ENCODE measurements at places on chromosomes 7 and 10. TPM values are rescaled to one million over a fixed set of nuclear protein-coding genes. Genes with fewer than 3 reads are reported as not detected.
A peak's percentile ranks its signal among the peaks of the same experiment; 100 is the strongest.

GRCh38 chr7:151877911-151878835 is 1.3 kb upstream of the PRKAG2 start:
- no peak for DNase-seq

GRCh38 chr7:24349339-24349738 is 65.3 kb downstream of the NPY start:
- DNase-seq = no peak

- peak; percentile 83 for DNase-seq
Observed at GRCh38 chr7:115851291-115851690, 179.3 kb downstream of the TFEC start.

The SAMD9L gene
- polyA plus RNA-seq = 8.6 TPM

The RET gene
- 0.28 TPM for polyA plus RNA-seq

The HMX3 gene
- polyA plus RNA-seq = not detected

DNA sequence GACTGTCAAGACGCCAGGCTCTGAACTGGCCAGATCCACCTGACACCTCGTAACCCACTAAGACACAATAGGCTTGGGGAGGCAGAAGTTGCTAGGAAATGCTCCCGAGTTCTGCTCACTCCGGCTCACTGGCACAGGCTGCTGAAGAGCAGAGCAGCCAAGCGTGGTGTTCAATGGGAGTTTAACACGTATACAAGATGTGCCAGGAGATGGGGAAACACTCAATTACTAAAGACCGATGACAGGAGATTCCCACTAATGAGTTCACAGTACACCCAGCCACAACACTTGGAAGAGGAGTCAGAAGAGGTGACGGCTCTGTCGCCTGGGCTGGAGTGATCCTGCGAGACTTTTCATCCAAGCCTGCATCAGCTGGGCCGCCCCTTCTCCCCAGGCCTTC is 303.4 kb downstream of the GFRA1 start:
- no peak for DNase-seq

DNA sequence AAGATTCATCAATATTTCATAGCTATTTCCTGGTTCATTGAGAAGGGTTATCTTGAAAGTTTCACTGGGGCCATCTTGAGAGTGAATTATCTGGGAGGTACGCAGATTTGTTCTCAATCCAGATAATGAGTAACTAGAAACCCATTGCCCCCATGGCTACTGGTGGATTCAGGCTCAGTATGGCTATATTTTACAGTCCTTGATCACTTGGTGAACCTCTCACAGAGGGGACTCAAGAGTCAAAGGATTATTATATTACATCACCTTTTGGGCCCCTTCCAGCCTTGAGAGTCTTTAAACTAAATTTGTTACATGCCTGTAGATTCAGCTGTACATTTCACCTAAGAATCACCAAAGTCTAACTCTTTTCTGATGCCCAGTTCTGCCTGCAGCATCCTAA is 11.6 kb downstream of the NKX2-3 start:
- DNase-seq = no peak

- DNase-seq = no peak
Observed at GRCh38 chr10:127579640-127580039, 30.5 kb downstream of the NPS start.

DNA sequence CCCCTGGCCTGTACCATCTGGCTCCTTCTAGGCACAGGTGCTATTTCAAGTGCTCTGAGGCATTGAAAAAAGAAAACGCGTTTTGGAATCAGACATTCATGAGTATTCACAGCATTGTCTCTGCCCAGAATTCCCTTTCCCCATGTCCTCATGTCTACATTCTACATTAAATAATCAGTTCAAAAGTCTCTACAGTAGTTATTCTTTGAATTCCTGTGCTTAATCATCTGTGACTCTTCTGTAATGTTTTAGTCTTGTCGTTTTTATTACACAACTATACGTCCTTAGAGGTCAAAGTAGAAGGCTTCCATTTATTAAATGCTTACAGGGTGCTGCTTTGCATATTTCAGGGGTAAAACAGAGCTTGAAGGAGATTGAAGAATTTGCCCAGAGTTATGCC is 95.7 kb downstream of the BICC1 start:
- no peak for DNase-seq

GRCh38 chr7:32560075-32560474 is 64.8 kb downstream of the AVL9 start:
- DNase-seq = no peak

The RSPH10B2 gene
- 0.02 TPM for polyA plus RNA-seq

GRCh38 chr7:145212050-145212449 is 376.2 kb upstream of the TPK1 start:
- no peak for DNase-seq

- peak; percentile 85 for DNase-seq
Observed at GRCh38 chr7:55641273-55641691, 69.0 kb upstream of the VOPP1 start.

The GPR15LG gene
- not detected for polyA plus RNA-seq

- no peak for DNase-seq
Observed at GRCh38 chr10:97089209-97089870, 96.4 kb downstream of the SLIT1 start.

The CYP3A4 gene
- polyA plus RNA-seq = not detected

DNA sequence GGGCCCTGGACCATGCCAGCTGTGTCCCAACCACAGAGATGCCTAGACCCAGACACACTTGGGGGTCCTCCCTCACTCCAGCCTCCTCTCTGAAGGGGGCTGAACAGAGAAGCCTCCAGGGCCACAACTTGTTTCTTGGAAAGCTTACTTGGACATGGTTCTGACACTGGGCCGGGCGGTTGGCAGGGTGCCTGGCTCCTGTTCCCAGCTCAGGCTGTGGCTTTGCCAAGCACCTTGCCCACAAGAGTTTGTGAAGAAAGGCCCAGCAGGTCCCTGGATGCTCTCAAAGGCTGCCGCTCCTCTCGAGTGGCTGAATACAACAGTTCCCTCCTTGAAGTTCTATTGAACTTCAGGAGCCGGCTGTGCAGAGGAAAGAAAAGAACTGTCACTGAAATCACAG is 181.6 kb downstream of the PTPN20 start:
- DNase-seq = no peak

The CTAGE4 gene
- polyA plus RNA-seq = not detected

The ECHS1 gene
- 89.3 TPM for polyA plus RNA-seq

DNA sequence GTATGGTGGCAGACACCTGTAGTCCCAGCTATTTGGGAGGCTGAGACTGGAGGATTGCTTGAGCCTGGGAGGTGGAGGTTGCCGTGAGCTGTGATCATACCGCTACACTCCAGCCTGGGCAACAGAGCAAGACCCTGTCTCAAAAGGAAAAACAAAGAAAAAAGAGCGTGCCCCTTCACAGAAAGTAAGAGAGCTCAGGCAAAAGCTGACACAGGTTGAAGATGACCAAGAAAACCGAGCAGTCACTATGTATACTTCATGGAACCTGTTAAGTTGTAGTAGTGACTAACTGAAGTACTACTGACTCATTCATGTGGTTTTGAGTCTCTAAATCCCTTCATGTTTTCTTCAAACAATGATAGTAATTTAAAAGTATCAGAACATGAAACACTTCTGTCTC is 1.2 kb upstream of the PRRT4 start:
- DNase-seq = peak; percentile 70

The KCND2 gene
- polyA plus RNA-seq = 6.1 TPM

The SLC26A3 gene
- not detected for polyA plus RNA-seq

- no peak for DNase-seq
Observed at GRCh38 chr10:17455015-17455520, 673 bp upstream of the ST8SIA6 start.

- DNase-seq = no peak
Observed at GRCh38 chr10:131955591-131956340, 26.0 kb downstream of the BNIP3 start.

The CUL1 gene
- polyA plus RNA-seq = 52.3 TPM

The UTF1 gene
- polyA plus RNA-seq = not detected

The ARMS2 gene
- not detected for polyA plus RNA-seq

GRCh38 chr7:138626846-138627245 is 74.3 kb downstream of the SVOPL start:
- DNase-seq = no peak

DNA sequence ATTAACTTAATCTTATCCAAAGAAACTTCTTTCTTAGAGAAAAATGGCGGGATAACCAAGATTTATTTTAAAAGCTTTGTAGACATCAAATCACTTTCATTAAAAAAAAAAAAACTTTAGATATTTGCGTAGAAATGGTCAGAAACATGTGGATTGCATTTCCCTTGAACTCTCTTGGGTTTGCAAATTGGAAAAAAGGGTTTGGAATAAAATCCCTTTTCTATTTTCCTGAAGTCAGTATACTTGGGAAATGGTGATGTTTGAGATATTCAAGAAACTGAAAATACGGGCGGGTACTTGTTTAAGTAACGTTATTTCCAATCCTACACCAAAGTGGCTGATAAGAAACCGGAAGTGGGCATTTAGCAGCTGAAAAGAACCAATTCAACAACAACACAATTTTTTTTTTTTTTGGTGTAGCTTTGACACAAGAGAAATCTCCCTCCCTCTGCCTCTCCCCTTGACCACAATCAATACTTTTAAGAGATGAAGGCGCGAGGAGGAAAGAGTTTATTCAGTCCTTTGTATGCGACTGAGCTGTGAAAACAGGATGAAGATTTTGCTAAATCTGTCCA is 13.7 kb upstream of the GFRA1 start:
- no peak for DNase-seq

- no peak for DNase-seq
Observed at GRCh38 chr10:103580011-103580410, 86.5 kb downstream of the NEURL1 start.

DNA sequence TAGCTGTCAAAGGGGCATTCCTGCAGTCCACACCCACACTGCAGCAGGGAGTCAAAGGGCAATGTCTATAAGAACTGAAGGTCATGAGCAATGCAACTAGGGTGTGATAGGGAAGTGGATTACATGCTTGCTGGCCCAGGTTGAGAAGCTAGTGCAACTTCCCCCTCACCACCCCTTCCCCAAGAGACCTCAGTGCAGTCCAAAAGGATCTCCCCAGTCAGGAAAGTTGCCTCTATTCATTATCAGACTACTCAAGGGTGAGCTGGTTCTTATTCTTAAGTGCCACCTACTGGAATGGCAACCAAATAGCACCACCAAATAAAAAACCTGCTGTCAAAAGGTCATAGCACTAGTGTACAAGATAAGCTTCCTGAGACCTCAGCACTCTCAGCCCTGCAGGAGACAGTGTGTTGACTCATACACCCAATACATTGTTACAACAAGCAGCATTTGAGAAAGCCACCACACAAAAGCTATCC is 28.2 kb downstream of the MTERF1 start:
- DNase-seq = peak; percentile 20

The HIF1AN gene
- polyA plus RNA-seq = 26.6 TPM

DNA sequence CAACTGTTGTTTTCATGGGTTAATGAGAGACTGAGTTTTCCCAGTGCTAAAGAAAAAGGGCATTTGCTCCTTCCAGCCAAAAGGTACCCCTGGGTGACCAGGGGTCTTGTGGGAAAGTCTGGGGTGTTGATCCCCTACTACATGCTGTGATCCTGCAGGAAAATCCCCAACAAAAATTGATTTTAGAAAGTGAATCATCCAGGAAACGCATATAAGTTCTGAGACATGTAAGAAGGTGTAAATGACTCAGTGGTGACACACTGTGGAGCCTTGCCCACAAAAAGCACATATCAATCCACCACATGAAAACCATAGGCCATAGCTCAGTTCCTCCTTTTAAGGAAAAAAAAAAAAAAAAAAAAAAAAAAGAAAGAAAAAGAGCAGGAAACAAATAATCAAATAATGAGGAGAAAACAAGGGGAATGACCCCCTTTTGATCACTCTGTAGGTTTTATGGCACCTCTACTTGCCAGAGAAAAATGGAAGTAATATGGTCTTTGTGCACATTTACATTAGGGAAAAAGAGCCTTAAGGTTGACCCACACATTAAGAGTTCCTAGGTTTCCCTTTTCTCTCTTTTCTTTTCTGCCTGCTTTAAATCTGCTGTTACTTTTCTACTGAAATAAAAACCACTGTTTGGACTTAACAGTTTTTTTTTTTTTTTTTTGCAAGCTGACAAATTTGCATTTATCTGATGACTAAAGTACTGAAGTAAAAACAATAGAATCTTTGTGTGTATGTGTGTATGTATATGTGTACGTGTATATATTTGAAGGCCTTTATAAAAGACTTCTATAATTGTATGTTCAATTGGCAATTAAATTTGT is 386.0 kb downstream of the KIF20B start:
- DNase-seq = peak; percentile 81

GRCh38 chr7:29281782-29282541 is 87.4 kb downstream of the CHN2 start:
- DNase-seq = peak; percentile 74

GRCh38 chr7:102874966-102875365 is 37.8 kb upstream of the LRRC17 start:
- DNase-seq = peak; percentile 78

GRCh38 chr7:7802531-7802930 is 84.1 kb upstream of the RPA3 start:
- no peak for DNase-seq

- DNase-seq = peak; percentile 22
Observed at GRCh38 chr10:84205049-84205852, 10.9 kb downstream of the CDHR1 start.

The PDIA4 gene
- polyA plus RNA-seq = 236 TPM

DNA sequence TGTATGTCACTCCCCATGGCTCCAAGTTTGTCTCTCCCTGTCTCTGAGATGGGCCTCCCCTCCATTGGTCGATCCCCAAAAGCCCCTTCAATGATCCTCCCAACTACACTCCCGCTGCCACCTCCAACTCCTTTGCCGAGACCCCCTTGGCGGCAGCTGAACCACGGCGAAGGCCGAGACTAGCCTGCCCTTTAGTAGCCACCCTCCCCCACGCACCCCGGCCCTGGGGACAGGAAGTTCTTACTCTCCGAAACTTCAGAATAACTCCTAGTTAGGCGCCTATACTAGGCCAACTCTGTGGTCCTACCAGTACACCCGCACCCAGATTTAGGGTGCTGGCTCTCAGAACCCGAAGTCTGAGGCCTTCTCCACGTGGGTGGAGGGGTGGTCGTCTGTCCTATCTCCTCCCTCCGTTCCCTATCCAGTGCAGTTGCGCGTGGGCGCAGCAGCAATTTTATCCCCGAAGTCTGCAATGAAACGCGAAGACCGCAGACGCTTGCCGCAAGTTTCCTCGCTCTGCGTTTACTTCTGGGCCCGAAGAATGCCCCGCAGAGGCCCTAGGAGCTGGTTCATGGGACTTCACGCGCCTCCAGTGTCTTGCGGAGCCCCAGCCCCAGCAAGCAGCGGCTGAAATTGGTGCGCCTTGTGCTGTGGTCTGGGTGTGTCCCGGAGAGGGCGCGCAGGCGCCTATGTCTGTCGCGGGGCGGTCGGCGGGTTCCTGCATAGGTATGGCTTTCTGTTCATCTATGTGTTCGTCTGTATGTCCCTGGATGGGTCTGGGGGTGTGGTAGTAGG is 82.6 kb upstream of the SLF2 start:
- DNase-seq = no peak

GRCh38 chr7:51778121-51778520 is 461.5 kb upstream of the COBL start:
- DNase-seq = no peak

The PTN gene
- polyA plus RNA-seq = 115 TPM

- no peak for DNase-seq
Observed at GRCh38 chr10:71081912-71082311, 130.5 kb upstream of the UNC5B start.

GRCh38 chr10:126731610-126731990 is 61.1 kb upstream of the C10orf90 start:
- DNase-seq = peak; percentile 63

GRCh38 chr7:5116359-5116758 is 70.7 kb downstream of the RBAK start:
- no peak for DNase-seq

The C1QL3 gene
- not detected for polyA plus RNA-seq
